ENCODE measurements at places on chromosomes 4 and X.

- DNase-seq, result no peak
Observed at GRCh38 chr4:165563851-165564250, 185.0 kb downstream of the CPE start.

GRCh38 chrX:152819266-152819665 lies 11.3 kb downstream of the CETN2 start:
- DNase-seq, result no peak

- no peak for DNase-seq
Observed at GRCh38 chrX:39427492-39427891, 626.2 kb downstream of the MID1IP1 start.

DNA sequence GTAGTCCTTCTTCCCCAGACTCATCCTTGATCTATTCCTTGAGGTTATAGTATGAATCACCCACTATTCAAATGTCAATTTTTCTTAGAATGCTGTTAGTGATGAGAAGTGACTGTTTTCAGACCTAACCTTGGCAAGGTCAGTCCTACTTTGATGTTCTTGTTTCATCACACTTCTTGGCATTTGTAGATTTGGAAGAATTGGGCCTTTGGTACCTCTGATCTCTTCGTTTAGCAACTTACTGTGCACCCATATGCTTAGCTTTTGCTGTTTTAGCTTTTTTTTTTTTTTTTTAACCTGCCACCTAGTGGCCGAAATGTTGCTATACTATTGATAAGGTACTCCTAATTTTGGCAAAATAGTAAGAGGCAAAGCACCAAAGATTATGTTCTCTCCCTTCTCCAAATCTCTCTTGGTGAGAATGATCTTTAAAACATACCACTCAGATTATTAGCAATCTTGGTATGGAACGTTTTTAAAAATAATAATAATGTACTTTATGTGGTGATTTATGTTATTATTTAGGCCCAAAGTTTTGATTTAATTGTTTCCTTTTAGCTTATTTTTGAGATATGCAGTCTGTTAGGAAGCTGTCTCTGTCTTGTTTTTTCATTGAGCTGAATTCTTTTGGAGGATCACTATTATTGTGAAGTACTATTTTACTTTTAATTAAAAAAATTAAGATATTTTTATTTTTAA lies 16.6 kb downstream of the DCK start:
- no peak for DNase-seq

GRCh38 chr4:99134586-99134985 lies 9.5 kb downstream of the ADH4 start:
- DNase-seq, result no peak

DNA sequence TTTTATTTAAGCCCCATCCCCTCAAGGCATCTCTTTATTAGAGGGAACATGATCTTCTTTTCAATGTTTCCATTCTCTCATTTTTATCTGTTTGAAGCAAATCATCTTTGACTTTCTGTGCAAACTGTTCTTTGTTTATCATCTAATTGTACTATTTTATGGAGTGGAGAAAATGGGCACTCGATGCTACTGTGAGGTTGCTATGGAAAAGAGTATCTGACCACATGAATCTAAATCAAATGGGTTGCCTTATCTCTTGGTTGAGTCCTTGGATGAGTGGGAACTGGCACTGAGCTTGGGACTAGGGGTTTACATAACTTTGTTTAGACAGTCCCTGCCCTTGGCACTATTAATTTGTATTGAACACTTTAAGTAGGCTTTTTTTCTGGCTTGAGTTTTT lies 9.1 kb downstream of the OCRL start:
- DNase-seq, result no peak

GRCh38 chr4:14221176-14221575 lies 593.7 kb upstream of the BOD1L1 start:
- DNase-seq, result no peak
